ENCODE measurements at places on chromosomes 4 and X.
A peak's percentile ranks its signal among the peaks of the same experiment; 100 is the strongest.

DNA sequence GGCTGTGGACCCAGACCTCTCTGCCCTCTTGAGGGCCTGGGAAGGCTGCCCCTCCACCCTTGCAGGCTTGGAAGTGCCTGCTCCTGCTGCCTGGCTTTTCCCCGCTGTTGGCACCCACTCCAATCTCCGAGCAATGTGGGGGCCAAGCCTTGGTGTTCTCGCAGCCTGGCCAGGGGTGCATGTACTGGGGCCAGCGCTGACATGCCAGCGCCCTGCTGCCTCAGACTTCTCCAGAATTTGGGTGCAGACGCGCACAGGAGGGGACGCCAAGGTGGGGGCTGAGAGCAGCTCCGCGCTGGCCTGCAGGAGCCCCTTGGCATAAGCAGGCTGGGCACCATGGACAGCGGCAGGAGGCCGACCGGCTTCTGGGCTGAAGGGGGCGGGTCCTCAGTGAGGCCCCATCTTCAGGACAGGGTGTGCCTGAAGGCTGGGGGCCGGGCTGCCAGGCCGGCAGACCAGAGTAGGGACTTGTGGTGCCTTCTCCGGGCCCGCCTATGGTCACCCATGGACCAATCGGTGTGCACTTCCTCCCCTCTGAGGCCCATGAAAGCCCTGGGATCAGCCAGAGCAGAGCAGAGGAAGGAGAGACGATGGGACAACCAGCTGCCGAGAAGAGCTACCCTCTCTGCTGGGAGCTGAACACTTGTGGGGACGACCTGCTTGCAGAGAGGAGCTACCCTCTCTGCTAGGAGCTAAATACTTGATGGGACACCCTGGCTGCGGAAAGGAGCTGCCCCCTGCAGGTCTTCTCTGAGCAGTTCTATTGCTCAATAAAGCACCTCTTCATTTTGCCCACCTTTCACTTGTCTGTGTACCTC is 118.3 kb downstream of the DNAAF6 start:
- peak; percentile 47 for DNase-seq

DNA sequence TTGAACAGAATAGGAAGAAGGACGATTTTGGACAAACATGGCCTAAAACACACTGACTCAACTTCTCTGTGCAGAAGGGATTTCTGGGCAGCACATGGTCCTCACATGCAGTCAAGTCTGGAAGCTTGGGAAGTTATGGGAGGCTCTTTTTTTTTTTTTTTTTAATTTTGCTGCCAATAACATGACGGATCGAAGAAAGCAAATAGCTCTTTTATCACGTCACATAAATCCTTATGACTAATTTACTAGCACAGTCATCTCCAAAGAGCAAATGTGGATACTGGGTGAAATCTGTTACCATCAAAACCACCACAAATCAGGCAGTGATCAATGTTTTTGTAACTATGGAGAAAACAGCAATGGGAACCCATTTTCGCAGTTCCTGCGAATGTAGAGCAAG is 193.3 kb upstream of the FAM9B start:
- DNase-seq: no peak

- DNase-seq: no peak
These were observed 84.6 kb downstream of the TAB3 start for GRCh38 chrX:30804462-30804861.

- no peak for DNase-seq
These were observed 17.2 kb downstream of the XPNPEP2 start for GRCh38 chrX:129755779-129756650.

DNA sequence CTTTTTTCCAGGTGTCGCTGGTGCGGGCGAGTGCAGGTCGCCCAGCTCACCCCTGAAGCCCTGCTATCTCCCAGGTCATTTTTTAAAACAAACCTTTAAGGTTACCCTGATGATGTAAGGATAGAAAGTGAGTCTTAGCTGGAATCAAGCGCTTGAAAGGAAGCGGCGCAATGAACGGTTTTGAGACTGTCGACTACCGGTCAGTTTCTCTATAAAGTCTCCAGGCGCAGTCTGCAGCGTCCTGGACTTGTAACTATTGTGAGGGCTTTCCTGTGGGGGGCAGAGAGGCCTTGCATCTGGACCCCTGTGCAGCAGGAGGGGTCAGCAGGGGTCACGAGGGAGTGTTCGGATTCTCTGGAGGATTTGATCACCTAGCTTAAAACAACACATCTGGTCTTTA is 1.6 kb downstream of the KIT start:
- DNase-seq: peak; percentile 39

DNA sequence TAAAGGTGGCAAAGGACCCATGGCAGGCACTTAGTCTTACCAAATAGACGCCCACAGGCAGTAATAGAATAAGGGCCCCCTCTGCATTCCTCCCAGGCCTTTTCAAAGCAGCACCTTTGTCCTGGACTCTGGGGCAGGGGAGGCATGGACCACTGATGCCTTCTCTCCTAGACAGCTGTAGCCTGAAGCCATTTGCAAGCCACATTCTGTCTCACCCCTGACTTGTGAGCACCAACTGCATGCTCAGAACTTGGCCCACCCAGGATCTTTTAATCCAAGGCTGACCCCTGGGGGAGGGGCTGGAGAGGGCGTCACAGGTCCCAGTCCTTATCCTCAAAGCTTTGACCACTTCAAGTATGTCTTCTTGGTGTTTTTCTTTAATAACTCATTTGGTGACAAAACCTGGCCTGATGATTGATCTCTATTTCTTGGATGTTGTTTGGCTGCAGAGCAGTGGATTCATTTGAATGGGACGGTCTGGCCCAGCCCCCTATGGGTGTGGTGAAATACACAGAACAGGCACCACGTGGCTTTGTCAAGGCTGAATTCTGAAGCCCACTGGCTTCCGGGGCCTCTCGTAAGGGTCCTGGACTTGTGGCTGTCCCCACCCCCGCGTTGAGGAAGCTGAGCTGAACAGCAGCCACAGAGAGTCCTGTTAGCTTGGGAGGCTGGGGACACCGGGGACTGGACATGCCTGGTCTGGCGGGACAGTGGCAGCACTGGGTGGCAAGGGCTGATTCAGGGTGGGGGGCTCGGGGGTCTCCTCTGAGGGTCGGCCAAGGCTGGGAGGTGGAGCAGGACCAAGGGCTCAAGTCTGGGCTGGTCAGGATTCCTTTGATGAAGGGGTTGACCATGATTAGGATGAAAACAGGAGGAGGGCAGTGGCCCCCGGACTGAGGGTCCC is 36.6 kb downstream of the ADRA2C start:
- DNase-seq: no peak

DNA sequence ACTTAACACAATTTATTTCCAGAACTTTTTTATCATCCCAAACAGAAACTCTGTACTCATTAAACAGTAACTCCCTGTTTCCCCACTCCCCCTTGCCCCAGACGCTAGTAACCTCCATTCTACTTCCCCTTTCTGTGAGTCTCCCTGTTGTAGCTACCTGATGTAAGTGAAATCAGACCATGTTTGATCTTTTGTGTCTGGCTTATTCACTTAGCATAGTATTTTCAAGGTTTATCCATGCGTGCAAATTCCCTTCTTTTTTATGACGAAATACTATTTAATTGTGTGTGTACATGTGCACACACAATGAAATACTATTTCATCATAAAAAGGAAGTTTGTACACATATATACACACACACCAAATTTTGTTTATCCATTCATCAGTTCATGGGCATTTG is 5.2 kb downstream of the PKD2 start:
- DNase-seq: no peak

DNA sequence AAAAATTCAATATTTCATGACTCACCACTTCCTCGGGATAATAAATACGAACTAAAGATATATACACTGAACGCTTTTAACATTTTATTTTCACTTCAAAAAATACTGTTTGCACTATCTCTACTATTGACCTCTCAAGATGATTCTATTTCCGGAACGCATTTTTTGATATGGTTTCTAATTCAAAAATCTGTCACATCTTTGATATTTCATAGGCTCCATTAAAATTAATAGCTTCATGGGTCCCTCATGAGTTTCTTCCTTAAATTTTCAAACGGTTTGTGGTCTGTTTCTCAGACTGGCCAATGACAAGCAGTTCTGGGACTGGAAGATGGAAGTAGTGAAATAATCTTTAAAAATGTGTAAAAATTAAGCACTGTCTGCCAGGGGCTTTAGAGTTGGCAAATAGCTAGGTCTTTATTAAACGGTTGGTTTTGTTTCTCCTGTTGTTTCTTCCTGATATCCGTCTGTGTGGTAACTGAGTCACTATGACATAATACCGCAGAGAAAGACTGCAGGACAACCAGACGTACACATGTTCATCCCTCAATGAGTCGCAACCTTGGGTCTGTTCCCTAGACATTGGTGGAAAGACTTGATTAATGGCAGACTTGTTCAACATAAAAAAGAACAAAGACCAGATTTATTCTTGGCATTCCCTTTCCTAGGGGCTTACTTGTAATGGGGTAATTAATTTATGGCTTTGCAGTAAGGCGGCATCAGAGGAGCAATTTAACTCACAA is 133.8 kb downstream of the PALLD start:
- no peak for DNase-seq

- DNase-seq: no peak
These were observed 800.2 kb upstream of the TENM3 start for GRCh38 chr4:181443021-181443420.

DNA sequence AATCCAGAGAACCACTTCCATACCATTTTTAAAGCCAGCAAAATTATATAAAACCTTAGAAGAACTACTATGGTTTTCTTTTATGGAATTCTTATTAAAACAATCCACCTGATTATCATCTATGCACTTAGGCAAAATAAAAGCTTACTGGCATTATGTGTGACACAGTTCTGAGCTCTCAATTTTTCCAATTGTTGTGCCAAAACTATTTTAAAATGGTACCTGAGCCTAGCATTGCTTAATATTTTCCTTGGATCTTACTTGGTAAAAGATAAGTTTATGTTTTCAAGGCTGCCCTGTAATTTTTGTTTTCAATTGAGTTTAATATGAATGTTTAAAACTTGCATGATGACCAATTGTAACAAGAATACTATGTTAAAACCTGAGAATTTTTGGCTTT is 201.3 kb downstream of the MAD2L1 start:
- DNase-seq: no peak

GRCh38 chr4:56424697-56425514 is 10.5 kb downstream of the PPAT start:
- DNase-seq: no peak

GRCh38 chr4:100651499-100652175 is 133.8 kb upstream of the EMCN start:
- no peak for DNase-seq

DNA sequence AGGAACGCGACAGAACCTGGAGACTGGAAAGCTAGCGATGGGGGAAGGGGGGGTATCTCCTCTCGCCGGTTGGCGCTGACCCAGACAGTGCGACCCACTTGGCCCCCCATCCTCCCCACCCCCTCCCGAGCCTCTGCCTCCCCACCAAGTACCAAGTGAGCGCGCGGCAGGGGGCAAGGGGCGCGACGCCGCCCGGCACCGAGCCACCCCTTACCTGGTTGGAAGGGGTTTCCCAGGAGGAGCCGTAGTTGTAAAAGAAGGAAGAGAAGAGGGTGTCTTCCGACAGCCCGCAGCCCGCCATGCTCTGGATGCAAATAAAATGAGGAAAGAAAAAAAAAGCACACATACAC is 112.2 kb downstream of the DHX15 start:
- DNase-seq: peak; percentile 53

- DNase-seq: no peak
These were observed 4.8 kb upstream of the GYG2 start for GRCh38 chrX:2823795-2824386.

DNA sequence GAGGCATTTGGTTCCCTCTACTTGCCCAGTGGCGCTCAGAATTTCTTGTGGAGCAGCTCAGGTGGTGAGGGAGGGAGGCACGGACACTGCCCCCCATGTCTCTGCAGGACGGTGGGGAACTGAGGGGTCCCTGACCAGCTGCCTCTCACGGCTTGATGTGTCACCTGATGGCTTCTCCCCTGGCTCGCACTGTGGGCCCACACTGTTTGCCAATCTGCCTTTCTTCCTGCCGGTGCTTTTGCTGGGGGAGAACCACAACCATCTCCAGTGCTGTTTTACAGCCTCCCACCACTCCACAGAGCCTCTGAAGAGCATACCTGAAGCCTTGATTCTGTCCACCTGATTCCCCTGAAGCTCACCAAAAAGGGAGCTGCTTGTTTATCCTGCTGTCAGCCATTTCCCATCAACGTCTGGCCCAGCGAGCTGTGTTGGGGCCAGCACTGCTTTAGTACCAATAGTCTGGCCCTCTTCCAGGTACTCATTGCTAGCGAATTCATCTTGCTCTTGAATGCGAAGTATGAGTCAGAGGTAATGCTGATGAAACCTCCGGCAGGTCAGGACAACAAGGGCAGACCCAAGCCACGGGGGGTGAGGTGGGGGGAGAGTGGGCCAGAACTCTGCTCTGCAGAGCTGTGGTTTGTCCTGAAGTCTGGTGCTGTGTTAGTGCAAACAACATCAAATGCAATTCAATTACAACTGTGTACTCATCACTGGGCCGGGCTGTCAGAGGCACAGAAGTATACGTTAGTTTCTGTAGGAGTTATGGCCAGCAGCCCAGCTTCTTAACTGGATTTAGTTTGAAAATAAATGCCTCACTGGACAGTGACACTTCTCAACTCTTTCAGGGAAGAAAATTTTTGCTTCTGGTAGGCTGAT is 208.3 kb upstream of the JADE1 start:
- peak; percentile 46 for DNase-seq

DNA sequence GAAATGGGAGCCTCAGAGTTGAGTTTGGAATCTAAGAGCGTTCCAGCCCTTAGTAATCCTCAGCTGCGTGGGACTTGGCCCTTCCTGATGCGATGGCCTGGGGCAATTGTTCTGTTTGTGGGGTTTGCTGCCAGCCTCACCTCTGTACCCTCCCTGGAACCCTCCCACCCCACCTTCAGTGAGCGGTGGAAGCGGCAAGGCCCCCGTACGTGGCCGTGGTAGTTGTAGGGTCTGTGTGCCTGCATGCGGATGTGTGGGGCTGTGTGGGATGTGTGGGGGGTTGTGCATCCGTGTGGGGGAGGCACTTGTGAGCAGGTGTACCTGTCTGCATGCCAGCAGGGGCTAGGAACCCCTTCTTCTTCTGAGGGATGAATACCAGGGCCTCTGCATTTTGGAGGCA is 65.4 kb upstream of the ADRA2C start:
- DNase-seq: no peak

GRCh38 chrX:72021975-72022374 is 109.7 kb downstream of the RTL5 start:
- DNase-seq: no peak

GRCh38 chrX:125170459-125170858 is 149.2 kb upstream of the TEX13C start:
- DNase-seq: no peak

All from left hindlimb (tissue), 1 donor.